SK-N-SH (cell line): ENCODE measurements at places on chromosomes 1 and 21. TPM values are rescaled to one million over a fixed set of nuclear protein-coding genes. Genes with fewer than 3 reads are reported as not detected.
A peak's percentile ranks its signal among the peaks of the same experiment; 100 is the strongest.

ORC1 gene
- polyA plus RNA-seq = 4.9 and 5.2 TPM in 2 replicates

DNA sequence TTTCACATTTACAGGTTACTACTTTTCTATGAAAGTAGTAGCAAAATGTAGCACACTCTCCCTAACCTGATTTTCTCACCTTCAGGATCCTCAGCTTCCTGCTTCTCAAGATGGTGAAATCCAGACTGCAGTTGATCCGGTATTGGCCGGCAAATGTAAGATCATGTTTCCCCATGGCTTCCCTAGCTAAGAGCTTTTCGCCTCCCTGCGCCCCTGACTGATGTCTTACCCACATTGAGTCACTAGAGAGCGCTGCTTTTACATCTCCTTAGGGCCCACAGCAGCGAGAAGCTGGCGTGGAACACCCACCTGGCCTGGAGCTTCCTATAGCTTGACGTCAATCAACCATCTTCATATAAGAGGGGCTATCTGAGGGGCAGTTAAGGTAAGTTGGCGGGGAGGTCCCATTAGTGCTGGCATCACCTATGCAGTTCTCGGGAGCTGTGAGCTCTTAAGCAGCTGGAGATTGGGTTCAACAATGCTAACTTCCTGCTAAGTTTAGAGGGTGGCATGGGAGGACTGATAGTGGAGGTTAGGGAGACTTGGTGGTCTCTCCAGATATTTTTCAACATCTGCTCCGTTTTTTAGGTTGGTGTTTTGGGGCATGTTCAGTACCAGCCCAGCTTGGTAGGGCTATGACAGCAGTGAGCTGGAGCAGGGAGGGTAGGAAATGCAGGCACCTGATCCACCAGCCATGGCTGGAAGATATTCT, 5.5 kb downstream of the PTPN7 start:
- H3K36me3 ChIP-seq = no peaks in the 10 kb centered on the region
- no peak overlapping the region for H3K4me3 ChIP-seq
- H3K27me3 ChIP-seq = no peaks in the 10 kb centered on the region
- peak; percentile 62 for DNase-seq

DNA sequence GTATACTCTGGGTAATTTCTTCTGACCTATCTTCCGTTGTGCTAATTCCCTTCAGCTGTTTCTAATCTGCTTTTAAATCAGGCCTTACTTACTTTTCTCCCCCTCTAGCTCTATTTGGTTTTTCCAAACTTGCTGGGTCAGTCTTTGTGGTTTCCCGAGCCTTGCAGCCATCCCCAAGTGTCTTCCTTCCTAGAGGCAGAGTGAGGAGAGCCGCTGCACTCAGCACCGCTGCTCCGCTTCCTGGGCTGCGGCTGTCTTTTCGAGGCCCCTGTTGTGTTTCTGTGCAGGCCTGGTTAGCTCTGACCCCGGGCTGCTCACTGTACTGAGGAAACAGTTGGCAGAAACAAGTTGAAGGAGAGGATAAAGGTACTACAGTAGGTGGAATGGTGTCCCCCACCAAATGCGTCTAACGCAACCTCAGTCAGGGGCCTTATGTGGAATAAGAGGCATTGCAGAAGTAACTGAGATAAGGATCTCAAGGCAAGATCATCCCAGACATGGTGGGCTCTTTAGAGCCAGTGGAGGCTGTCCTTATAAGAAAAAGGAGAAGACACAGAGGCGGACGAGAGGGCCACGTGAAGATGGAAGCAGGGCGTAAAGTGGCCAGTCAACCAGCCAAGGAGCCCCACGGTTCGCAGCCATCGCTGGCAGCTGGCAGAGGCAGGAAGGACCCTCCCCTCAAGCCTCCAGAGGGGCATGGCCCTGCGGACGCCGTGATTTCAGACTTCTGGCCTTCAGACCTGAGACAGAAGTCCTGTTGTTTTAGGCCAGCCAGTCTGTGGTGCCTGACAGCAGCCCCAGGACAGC, 10.5 kb downstream of the WNT9A start:
- no peaks in the 10 kb centered on the region for H3K4me1 ChIP-seq
- no peaks in the 10 kb centered on the region for H3K36me3 ChIP-seq
- DNase-seq = no peak

HSF2BP gene
- 1.1 TPM in 2 replicates for polyA plus RNA-seq

- peaks cover 12% of the 10 kb centered on the region for H3K27me3 ChIP-seq
- no peak for DNase-seq
- no peak overlapping the region for H3K27ac ChIP-seq
- no peaks in the 10 kb centered on the region for H3K4me1 ChIP-seq
- H3K36me3 ChIP-seq = no peaks in the 10 kb centered on the region
Measured at GRCh38 chr1:223543560-223543959, 121.9 kb downstream of the CAPN8 start.

CAMSAP2 gene
- 5.5 and 7.3 TPM in 2 replicates for polyA plus RNA-seq

DNA sequence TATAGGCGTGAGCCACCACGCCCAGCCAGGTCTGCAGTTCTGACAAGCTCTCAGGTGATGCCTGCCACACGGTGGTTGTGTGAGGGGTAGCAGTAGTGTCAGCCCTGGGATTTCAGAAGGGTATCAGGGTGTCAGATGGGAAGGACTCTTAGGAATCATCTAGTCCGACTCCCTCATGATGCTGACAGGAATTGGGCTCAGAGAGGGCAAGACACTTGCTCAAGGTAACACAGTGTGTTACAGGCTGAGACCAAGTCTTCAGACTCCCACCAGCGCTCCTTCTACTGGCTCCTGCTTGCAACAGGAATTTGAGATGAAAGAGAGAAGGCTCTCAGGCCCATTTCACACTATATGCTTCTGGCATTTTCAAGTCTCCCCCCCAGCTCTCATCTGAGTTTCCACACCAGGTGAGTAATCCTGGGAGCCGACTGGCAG, 6.9 kb downstream of the HTR1D start:
- H3K36me3 ChIP-seq = no peaks in the 10 kb centered on the region
- no peak overlapping the region for H3K4me3 ChIP-seq
- no peaks in the 10 kb centered on the region for H3K27me3 ChIP-seq

DNA sequence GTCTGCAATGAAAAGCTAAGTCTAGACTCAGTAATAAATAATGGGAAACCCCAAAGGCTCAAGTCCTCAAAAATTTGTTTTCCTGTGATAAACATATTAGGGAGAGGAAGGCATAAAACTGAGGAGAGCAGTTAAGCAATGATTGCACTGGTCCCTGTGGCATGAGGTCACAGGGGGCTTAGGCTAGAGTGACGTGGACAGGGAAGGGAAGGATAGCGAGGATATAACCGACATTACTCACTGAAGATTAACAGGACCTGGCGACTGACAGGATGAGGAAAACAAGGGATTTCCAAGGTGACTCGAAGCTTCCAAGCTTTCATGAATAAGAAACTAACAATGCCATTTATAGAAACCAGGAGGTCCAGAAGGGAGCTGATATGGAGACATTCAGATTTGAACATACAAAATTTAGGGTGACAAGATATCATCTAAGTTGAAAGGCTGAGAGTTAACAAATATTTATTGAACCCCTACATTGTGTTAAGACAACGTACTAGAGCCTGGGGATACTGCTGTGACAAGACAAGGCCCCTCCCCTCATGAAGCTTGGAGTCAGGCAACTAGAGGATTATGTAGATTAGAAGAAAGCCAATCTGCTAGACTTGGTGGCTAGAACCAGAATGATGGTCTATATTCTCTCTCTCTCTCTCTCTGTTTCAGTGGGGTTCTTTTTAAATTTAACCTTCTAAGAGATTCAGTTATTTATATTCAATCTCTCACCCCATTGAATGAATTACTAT, 33.2 kb upstream of the PKN2 start:
- no peak overlapping the region for H3K27ac ChIP-seq
- H3K36me3 ChIP-seq = no peaks in the 10 kb centered on the region
- H3K4me3 ChIP-seq = no peak overlapping the region
- DNase-seq = no peak
- H3K4me1 ChIP-seq = no peaks in the 10 kb centered on the region

DNA sequence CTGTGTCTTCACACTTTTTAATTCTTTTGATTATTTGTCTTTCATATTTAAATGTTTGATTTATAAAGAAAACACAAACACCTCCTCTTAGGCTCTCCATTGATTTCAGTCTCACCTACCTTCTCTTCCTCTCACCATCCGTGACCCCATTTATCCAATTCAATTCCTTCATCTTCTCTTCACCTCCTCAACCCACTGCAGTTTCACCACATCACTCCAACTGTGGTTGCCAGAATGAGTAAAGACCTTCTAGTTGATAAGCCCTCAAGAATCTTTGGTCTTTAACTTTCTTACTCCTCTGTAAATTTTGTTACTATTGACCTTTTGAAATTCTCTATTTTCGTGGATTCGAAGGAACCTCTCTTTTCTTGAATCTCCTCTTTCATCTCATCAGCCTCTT, 260.7 kb downstream of the CHRM3 start:
- no peak for DNase-seq
- H3K4me1 ChIP-seq = peaks cover 3% of the 10 kb centered on the region; the same call in 1 of the 2 replicates
- H3K36me3 ChIP-seq = no peaks in the 10 kb centered on the region
- H3K27me3 ChIP-seq = no peaks in the 10 kb centered on the region
- no peak overlapping the region for H3K27ac ChIP-seq

DNA sequence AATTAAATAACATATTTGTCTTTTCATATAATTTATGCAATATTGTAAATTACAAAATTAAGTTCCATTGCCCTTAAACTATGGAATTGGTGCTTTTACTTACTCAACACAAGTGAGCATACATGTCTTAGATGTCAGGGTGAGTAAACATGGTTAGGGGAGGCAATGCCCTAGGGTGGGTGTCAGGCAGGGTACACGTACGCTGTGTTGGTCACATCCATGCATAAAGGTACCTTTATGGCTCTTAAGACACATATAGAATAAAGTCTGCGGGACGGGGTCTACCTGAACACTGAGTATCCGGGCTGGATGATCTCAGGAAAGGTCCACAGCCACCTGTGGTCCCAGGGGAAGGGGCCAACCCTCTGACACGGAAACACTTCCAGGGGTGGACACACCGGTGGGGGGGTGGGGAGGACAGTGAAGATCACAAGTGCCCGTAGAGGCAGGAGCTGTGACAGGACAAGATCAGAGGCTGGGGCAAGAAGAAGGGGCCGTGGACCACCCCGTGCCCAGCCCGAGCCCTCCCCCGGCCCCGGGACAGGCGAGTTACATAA, 720 bp downstream of the LIN9 start:
- H3K4me1 ChIP-seq = no peaks in the 10 kb centered on the region; the same call in 1 of the 2 replicates
- H3K27ac ChIP-seq = peak overlapping the region; percentile 83
- no peaks in the 10 kb centered on the region for H3K36me3 ChIP-seq
- DNase-seq = no peak

- DNase-seq = peak; percentile 47
- peak overlapping the region; percentile 89 for H3K4me3 ChIP-seq
- H3K27me3 ChIP-seq = no peaks in the 10 kb centered on the region
- peaks cover 37% of the 10 kb centered on the region for H3K36me3 ChIP-seq
Measured at GRCh38 chr1:112673592-112674439, 643 bp upstream of the MOV10 start.

DNA sequence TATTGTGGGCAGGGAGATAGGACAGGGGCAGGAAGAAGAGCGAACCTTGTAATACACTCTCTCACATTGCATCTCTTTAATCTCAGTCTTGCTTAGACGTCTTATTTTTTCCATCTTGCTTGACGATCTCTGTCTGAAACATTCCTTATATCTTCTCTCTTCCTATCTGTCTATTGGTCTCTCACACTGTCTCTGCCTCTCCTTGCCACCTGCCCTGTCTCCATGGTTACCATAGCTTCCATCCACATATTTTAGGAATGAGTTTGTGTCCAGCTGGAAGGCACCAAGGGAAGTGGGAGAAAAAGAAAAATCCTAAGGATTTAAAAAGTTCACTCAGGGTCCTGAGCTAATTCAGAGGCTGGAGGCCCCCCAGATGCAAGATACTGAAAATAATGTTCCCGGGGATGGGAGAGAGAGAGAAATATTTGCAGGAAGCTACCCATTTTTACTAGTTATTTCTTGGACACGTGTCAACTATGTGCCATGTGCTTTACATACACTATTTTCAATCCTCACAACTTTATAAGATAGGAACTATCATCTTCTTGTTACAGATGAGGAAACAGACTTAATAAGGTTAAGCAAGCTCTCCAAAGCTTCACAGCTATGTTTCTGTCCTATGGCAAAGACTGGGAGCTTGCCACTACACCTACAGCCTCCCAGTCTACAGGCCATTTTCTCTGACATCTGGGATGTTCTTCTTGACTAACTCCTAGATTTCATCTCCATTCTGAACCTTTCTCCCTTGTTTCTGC, 933 bp downstream of the ANKRD34A start:
- peak overlapping the region; percentile 83 for H3K27ac ChIP-seq
- H3K27me3 ChIP-seq = no peaks in the 10 kb centered on the region
- H3K4me1 ChIP-seq = peaks cover 23% of the 10 kb centered on the region
- peak overlapping the region; percentile 78 for H3K4me3 ChIP-seq

- peaks cover 5% of the 10 kb centered on the region for H3K4me1 ChIP-seq
- H3K36me3 ChIP-seq = no peaks in the 10 kb centered on the region
- H3K4me3 ChIP-seq = no peak overlapping the region
- DNase-seq = no peak
Measured at GRCh38 chr1:185281245-185281644, 35.8 kb downstream of the IVNS1ABP start.

MYBPH gene
- 0.12 TPM in 1 of 2 replicates, not detected in the other for polyA plus RNA-seq

NHLH1 gene
- polyA plus RNA-seq = 0.16 and 0.18 TPM in 2 replicates

GRCh38 chr1:89743788-89744187, 77.0 kb upstream of the LRRC8D start:
- no peak overlapping the region for H3K27ac ChIP-seq
- H3K4me3 ChIP-seq = no peak overlapping the region
- peaks cover 8% of the 10 kb centered on the region; the same call in 1 of the 2 replicates for H3K4me1 ChIP-seq

PTBP2 gene
- polyA plus RNA-seq = 7.3 and 9.8 TPM in 2 replicates

DNA sequence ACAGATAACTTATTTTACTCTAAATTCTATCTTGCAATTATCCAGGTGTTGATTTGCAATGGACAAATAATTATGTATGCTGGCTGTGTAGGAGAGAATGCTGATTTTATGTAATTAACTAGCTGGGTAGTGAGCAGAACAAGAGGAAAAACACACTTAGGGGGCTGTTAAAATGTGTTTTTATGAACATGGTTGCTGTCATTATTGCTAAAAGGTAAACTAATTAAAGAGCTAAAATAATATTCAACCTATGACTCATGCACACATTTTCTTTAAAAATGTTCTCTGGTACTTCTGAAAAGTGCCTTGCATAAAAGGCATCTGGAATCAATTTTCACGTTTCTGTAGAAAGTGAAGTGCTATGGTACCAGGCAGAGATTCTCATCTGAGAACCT, 192.8 kb upstream of the C8B start:
- no peaks in the 10 kb centered on the region for H3K4me1 ChIP-seq
- H3K27me3 ChIP-seq = no peaks in the 10 kb centered on the region
- DNase-seq = peak; percentile 9
- H3K27ac ChIP-seq = no peak overlapping the region

CELA3A gene
- polyA plus RNA-seq = not detected in 2 replicates

SH3BGRL3 gene
- 131 and 202 TPM in 2 replicates for polyA plus RNA-seq

GRCh38 chr1:223819730-223820514, 25.8 kb downstream of the TP53BP2 start:
- no peaks in the 10 kb centered on the region for H3K4me1 ChIP-seq
- H3K27me3 ChIP-seq = no peaks in the 10 kb centered on the region
- no peak for DNase-seq
- no peak overlapping the region for H3K4me3 ChIP-seq

GRCh38 chr1:109877317-109877771, 33.3 kb upstream of the CSF1 start:
- peak overlapping the region; percentile 73 for H3K27ac ChIP-seq
- no peak for DNase-seq
- no peaks in the 10 kb centered on the region for H3K36me3 ChIP-seq
- H3K4me1 ChIP-seq = peaks cover 4% of the 10 kb centered on the region; the same call in 1 of the 2 replicates
